NCI-H510A (cell line): ENCODE measurements at places on chromosomes 6 and 20.
A peak's percentile ranks its signal among the peaks of the same experiment; 100 is the strongest.

- DNase-seq: no peak
These were observed 31.3 kb upstream of the PDE10A start for GRCh38 chr6:165694296-165694695.

DNA sequence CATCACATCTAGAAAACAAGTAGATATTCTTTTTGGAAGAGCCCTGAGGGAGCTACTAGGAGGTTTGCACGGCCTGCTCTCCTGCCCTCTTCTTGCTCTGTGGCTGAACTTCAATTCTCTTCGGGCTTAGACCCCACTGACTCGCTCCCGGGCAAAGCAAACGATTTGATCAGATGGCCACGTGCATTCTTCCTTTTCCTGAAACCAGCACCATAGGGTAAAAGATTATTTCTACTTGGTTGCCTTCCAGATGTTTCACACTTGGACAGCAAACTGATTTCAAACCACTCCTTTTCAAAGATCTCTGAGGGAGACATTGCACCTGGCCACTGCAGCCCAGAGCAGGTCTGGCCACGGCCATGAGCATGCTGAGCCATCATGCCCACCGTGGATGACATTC, at the start of gene SLC22A1:
TSS of gene SLC22A1 (plus strand) at position 258 of the 400 bp plus-strand sequence. CDS start at position 379, 121 bp downstream.
- DNase-seq: no peak

DNA sequence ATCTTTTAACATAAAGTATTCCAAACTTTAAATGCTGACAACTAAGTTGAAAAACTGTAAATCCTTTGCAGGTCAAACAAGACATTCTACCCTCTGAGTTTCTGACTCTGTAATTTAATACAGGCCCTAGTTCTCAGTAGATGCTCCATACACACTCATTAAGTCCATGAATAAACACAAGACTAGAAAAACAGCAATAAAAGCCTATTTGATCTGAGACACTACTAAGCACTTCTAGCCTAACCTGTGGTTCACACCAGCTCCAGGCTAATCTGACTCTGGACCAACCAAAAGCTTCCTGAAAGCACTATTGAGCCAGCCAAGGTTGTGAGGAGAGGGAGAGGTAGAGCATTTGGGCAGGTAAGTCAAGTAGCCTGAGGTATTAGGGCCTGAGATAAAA, 103.9 kb downstream of the EPM2A start:
- DNase-seq: no peak

DNA sequence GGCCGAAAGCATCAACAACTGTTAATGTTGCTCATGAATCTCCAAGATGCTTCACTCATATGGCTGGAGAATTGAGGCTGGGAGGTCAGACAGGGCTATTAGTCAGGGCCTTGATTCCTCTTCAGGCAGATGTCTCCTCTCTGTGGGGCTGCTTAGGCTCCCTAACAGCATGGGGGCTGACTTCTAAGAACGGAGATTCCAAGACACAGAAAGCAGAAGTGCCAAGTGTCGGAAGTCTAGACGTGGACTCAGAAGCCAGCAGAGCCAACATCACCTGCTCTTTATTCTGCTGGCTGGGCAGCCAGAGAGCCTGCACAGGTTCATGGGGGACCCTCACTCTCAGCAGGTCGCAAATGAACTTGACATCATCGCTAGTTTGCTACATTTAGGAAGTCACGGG, 279.8 kb downstream of the CDH26 start:
- no peak for DNase-seq

DNA sequence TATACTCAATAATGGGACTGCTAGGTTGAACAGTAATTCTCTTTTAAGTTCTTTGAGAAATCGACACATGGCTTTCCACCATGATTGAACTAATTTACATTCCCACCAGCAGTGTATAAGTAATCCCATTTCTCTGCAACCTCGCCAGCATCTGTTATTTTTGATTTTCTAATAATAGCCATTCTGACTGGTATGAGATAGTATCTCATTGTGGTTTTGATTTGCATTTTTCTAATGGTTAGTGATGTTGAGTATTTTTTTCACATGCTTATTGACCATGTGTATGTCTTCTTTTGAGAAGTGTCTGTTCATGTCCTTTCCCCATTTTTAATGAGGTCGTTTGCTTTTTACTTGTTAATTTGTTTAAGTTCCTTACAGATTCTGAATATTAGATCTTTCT, 66.5 kb downstream of the STK4 start:
- DNase-seq: no peak

DNA sequence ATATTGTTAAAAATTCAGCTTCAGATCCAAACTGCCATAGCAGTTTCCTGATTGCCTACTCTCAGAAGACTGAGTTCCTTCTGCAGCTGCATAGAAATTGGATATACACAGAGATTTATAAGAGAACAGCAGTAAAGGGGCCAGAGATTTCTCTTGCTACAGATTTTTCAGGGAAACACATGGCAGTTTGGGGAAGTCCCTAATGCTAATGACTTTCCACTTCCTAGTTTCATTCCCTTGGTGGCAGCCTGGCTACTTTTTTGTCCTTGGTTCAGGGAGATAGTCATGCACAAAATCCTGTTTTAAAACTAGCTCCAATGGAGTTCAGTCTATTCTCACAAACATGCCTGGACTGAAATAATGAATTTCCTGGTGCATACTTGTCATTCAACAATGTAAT, 125.3 kb upstream of the PLCB4 start:
- DNase-seq: no peak

DNA sequence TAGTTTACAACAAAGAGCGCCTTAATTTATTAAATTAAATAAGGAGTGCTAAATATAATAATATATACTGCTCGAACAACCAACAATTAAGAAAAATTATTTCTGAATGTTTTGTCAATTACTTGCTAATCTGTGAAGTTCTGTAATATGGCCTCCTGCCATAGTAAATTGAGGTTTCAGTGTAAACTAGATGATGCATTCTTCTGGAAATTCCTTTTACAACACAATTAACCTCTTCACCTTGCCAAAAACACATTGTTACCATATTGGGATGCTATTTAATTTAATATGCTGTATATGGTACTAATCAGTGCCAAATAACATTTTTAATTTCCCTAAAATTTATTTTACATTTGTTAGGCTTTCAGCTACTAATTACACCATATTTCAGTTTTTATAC, 808.4 kb upstream of the CITED2 start:
- no peak for DNase-seq

DNA sequence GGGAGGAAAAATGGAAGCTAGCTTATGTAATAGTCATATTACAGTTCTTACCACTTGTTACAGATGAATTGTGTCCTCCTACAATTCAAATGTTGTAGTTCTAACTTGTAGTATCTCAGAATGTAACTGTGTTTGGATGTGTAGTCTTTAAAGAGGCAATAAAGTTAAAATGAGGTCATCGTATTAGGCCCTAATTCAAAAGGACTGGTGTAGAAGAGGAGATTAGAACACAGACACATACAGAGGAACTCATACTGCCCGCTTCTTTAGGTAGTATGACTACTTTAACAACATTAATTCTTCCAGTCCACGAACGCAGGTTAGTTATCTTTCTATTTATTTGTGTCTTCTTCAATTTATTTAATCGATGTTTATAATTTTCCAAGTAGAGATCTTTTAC, 46.5 kb upstream of the TPD52L1 start:
- DNase-seq: no peak

GRCh38 chr6:127177030-127177922, 58.8 kb downstream of the RSPO3 start:
- DNase-seq: no peak

- DNase-seq: no peak
These were observed 3.4 kb downstream of the HLA-F start for GRCh38 chr6:29726571-29727194.

DNA sequence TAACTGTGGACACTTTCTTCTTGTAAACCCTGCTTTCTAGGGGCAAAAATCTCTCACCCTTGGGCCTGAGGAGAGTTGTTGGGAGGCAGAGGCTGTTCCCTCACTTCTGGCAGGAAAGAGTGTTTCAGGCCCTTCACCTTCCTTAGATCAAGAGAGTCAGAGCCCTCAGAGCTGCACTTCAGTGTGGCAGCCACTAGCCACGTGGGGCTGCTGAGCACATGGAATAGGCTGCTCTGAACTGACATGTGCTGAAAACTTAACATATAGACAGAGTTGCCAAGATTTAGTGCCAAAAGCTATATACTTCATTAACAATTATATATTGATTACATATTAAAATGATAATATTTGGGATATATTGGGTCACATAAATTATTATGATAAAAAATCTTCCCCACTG, 4.4 kb upstream of the LMBRD1 start:
- no peak for DNase-seq

DNA sequence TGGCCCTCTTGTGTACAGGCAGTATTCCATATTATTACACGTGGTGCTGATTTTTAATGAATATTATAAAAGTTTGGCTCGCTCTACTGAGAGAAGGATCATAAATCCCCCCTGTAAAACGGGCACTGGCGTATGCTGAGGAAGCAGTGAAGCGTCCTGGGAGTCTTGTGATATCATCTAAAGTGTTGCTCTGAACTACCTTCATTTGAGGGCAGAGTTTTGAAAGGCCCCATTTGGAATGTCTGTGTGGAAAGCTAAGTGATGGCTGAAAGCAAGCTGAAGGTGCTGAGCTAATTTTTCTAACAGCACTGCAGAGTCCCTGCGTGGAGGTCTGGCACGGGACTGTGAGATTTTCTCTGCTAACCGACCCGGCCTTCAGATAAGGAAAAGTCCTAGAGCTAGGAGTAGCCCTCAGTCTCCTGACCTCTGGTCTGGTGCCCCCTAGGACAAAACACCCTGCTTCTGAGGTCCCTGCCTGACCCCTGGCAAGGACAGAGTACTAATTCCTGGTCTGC, 1.3 kb upstream of the BACH2 start:
- no peak for DNase-seq

GRCh38 chr6:39865011-39865888, 69.0 kb downstream of the MOCS1 start:
- no peak for DNase-seq

DNA sequence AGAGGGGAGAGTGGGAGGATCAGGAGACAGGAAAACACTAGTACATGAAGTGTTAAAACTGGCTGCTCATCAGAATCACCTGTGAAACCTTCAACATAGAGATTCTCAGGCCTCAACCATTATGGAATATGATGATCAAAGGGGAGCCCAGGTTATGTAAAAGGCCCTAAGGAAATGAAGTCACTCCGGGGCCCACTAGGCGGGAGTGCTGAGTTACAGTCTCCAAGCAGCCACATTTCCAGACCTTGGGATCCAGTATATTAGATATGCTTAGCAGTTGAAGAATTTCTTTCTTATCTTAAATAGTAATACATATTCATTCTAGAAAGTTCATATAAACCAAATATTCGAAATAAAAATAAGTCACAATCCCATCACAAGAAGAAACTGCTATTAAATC, 476.3 kb downstream of the PRKN start:
- no peak for DNase-seq

DNA sequence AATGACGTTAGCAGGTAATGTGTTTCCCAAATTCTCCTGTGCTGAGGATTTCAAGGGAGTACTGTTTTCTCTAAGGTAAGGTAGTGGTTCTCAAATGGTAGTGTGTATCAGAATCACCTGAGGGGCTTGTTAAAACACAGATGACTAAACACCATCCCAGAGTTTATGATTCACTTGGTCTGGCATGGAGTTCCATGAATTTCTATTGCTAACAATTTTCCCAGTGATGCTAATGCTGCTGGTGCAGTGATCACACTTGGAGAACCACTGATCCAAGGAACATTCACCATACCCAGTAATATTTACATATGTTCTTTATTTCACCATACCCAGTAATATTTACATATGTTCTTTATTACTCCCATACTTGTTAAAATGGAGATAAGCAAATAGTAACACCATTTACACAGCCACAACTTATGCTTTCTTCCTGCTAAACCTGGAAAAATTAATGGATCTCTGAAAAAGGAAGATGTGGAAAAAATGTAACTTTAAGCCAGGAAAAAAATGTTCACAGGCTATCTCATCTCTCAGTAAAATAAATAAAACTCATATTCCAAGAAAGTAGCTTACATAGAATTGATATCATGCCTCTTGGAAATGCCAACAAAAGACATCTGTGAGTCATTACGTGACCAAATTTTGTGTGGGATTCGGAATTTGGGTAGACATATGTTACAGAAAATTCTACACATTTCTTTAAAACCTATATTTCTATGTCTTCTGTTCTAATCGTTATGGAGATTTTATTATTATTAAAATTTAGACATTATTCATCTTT, 129.5 kb downstream of the MMUT start:
- no peak for DNase-seq

- no peak for DNase-seq
These were observed 65.4 kb upstream of the RIN2 start for GRCh38 chr20:19692685-19693119.

GRCh38 chr20:62143957-62144825, 622 bp downstream of the SS18L1 start:
- peak; percentile 25 for DNase-seq

GRCh38 chr6:166348305-166348949, 6.1 kb upstream of the SFT2D1 start:
- DNase-seq: no peak

DNA sequence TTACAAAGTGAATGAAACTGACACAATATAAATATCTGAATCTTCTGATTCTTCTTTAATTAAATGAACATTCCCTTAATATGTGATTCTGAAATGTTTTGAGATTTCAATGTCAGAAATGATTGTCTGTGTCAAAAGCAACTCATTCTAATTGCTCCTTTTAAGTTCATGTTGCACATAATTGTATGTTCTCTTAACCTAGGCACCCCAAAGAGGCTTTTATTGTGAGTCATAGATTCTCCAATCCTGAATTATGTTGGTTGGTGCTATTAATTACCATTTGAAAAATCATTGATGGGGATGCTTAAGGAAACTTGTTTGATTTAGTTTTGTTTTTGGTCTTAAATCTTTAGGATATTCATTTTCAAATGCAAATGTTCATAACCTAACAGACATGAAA, 829.7 kb upstream of the CITED2 start:
- DNase-seq: no peak

- no peak for DNase-seq
These were observed at the start of gene GRIK2 for GRCh38 chr6:101393251-101393828. GRIK2 (plus strand) TSS chr6:101393708.

- no peak for DNase-seq
These were observed 148.7 kb downstream of the SOX4 start for GRCh38 chr6:21742238-21742660.

- DNase-seq: no peak
These were observed 335.8 kb upstream of the NT5E start for GRCh38 chr6:85113934-85114580.

- no peak for DNase-seq
These were observed 117.9 kb downstream of the SNX5 start for GRCh38 chr20:17850684-17851026.
